GM23338 (cell line): ENCODE measurements at places on chromosomes 12 and 14.

DNA sequence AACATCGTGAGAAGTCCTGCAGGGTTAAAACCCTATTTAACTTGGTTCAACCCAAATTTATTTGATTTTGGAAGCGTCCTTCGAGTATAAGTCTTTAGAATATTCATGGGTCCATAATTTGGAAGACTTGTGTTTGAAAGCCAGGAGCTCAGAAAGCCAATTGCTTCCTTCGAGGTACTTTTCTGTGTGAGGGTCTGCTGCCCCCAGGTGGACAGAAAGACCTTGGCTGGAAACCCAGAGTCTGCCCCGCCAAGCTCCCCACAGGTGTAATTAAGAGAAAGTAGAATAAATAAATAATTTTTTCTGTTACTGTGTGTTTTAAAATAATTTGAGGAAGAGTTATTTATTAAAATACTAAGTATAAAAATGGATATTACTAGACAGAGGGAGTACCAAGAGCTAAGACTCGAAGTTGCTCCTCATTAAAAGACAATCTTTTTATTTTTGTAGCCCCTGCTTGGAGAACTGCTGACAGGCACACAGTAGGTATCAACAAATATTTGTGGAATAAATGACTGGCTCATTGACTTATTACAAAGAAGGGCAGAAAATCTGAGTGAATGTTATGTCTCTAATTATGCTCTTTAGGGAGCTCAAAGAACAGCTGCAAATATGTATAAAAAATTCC is 105.8 kb downstream of the PAH start:
- peak; percentile 82 for DNase-seq

- DNase-seq, result no peak
These were observed 2.3 kb downstream of the SLC48A1 start for GRCh38 chr12:47775100-47775911.

DNA sequence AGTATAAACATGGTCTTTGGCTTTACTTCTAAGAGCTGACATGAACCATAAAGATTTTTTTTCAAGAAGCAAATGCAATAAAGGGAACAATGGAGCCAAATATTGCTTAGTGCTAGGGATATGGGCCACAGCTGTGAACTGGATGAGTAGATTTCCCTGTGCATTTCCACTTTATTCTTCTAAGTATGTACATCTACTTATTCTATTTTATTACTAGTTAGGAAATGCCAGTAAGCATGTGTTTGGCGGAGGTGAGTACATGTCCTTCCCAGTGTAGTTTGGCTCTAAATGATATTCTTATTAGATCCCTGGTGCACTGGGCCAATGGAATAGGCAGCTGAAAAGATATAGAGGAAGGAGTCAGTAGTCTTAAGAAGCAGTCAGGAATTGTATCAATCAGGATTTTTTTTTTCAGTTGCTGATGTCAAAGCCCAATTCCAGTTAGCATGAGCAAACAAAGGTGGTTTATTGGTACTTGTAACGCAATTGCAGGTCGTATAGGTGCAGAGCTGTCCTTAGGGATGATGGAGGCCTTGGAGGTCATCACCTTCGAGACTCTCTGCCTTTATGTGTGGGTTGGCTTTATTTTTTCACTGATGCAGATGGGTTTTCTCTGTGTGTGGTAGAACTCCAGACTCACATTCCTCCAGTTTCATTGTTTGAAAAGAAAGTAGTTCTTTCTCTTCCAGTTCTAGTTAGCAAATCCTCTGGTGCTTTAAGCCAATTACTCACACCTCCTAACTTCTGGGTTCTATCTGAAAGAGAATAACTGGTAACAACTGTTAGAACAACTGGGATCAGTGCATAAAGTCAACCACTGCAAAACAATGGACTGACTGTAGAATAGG is 139.0 kb upstream of the LRIG3 start:
- DNase-seq, result no peak

- no peak for DNase-seq
These were observed 99.3 kb upstream of the NEDD1 start for GRCh38 chr12:96807741-96808140.

DNA sequence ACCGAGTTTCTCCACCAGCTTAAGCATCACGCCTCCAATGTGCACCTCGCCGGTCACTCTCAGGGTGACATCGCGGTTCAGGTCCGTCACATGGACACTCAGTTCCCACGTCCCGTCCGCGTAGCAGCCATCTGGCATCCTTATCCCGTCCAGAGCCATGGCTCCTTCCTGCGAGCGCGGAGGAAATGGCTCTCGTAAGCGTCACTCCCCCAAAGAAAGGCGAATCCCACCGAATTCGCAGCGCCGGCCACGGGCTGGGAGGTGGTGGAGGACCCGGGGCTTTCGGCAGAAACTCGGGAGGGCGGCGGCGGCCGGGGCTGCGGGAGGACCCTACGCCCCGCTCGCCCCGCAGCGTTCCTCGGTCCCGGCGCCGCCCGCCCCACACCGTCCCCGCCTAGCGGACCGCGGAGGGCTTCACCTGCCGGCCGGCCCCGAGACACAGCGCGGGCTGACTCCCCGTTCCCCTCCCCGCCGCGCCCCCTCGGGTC is 396 bp downstream of the FERMT2 start:
- DNase-seq, result peak; percentile 61

GRCh38 chr12:92943482-92944250 is 14.6 kb upstream of the EEA1 start:
- DNase-seq, result peak; percentile 50

GRCh38 chr12:117967043-117967442 is 1.7 kb downstream of the KSR2 start:
- peak; percentile 6 for DNase-seq

GRCh38 chr12:105245291-105245690 is 9.3 kb upstream of the APPL2 start:
- DNase-seq, result no peak

GRCh38 chr14:66507181-66507721 is 696 bp upstream of the GPHN start:
- peak; percentile 65 for DNase-seq

GRCh38 chr12:102833687-102834441 is 83.2 kb downstream of the PAH start:
- peak; percentile 79 for DNase-seq

DNA sequence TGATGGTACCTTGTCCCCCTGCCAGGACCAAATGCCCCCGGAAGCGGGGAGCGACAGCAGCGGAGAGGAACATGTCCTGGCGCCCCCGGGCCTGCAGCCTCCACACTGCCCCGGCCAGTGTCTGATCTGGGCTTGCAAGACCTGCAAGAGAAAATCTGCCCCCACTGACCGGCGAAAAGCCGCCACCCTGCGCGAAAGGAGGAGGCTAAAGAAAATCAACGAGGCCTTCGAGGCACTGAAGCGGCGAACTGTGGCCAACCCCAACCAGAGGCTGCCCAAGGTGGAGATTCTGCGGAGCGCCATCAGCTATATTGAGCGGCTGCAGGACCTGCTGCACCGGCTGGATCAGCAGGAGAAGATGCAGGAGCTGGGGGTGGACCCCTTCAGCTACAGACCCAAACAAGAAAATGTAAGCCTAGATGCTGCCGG is 410 bp downstream of the MYF6 start:
- DNase-seq, result no peak

GRCh38 chr14:34593740-34594375 is 36.1 kb downstream of the SNX6 start:
- DNase-seq, result no peak

- DNase-seq, result no peak
These were observed 66.7 kb downstream of the AACS start for GRCh38 chr12:125131958-125132357.

DNA sequence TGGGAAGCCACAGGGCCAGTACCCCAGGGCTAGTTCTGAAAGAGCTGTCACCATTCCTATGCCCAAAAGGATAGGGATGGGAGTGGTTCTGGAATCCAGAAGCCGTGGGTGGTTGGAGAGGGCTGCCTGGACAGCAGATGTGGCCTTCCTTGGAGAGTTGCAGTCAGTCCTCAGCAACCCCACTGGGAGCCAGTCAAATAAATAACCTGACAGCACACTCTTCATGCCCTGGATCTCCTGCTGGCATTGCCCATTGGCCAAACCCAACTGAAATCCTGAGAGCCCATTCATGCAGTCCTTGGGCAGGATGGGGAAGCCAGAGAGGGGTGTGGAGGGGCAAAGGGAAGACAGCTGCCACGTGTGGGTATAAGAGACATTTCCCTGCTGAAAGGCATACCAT is 128.2 kb downstream of the PTPN11 start:
- DNase-seq, result no peak

- DNase-seq, result no peak
These were observed 242.2 kb upstream of the NPAS3 start for GRCh38 chr14:32696325-32697091.

- DNase-seq, result no peak
These were observed 31.7 kb upstream of the DYNC1H1 start for GRCh38 chr14:101932673-101933072.

DNA sequence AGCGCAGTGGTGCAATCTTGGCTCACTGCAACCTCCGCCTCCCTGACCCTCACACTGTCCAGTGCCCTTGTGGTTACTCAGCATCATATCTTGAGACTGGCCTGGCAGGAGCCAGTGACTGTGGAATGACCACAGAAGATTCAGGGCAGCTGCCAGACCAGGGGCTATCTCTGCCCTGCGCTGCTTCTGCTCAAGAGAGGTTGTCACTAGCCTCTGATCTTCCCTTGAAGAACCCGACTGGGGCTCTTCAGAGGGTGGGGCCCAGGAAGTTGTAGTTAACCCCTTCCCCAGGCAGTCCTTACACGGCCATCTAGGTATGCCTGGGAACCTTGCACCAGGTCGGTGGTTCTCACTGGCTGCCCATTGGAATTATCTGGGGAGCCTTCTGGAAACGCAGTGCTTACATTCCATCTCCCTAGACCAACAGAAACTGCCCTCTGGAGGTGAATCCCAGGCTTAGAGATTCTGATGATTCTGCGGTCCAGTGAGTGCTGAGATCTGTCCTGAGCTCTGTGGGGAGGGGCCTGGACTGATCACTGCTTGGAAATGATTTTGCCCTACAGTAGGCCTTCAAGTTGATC is 41.4 kb downstream of the PLEKHG3 start:
- DNase-seq, result peak; percentile 52

DNA sequence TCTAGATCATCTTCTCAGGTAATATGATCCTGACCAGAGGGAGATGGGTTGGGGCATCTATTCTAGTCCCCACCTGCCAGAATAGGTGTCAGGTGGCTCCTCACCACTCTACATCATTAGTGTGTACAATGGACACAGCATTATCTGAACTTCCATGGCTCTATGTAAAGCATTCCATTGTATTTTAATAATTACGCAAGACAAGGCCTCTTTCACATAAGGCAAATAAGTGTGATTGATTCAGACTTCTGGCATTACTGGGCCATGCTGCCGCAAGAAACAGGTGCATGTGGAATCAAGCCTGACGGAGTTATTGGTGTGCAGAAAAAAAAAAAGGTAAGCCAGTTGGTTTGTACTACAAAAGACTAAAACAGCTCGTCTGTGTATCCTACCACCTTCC is 3.1 kb upstream of the DDHD1 start:
- DNase-seq, result no peak

GRCh38 chr12:57497223-57498131 is 9.6 kb downstream of the MARS1 start:
- no peak for DNase-seq

- no peak for DNase-seq
These were observed 293.8 kb downstream of the NOVA1 start for GRCh38 chr14:26304056-26304455.

DNA sequence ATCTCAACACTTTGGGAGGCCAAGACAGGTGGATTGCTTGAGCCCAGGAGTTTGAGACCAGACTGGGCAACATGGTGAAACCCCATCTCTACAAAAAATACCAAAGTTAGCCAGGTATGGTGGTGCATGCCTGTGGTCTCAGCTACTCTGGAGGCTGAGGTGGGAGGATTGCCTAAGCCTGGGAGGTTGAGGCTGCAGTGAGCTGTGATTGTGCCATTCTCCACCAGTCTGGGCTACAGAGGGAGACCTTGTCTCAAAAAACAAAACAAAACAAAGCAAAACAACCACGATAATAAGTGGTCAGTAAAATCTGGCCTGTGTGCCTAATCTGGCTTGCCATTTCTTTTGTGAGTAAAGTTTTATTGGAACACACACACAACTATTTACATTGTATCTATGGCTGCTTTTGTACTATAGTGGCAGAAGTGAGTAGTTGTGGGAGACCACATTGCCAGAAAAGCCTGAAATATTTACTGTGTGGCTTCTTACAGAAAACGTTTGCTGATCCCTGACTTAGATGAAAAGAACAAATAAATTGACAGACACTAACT is 19.4 kb upstream of the KLRG1 start:
- DNase-seq, result no peak

GRCh38 chr12:4190366-4191063 is 83.0 kb upstream of the CCND2 start:
- no peak for DNase-seq

- peak; percentile 27 for DNase-seq
These were observed 132.1 kb downstream of the ANKS1B start for GRCh38 chr12:99852666-99853065.

GRCh38 chr14:96243785-96244184 is 12.2 kb upstream of the BDKRB1 start:
- no peak for DNase-seq

DNA sequence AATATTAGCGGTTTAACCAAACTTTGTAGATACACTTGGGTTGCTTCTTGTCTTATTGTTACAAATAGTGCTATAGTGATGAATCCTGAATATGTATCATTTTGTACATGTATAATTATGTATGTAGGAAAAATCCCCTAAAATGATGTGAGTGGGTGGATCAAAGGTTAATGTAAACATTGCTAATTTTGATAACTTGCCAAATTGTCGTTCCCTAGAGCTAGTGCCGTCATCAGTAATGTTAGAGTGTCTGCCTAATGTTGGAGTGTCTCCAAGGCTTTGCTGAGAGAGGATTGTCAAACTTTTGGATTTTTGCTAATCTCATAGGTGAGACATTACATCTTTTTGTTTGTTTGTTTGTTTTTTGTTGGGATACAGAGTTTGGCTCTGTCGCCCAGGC is 44.4 kb downstream of the AEBP2 start:
- no peak for DNase-seq

DNA sequence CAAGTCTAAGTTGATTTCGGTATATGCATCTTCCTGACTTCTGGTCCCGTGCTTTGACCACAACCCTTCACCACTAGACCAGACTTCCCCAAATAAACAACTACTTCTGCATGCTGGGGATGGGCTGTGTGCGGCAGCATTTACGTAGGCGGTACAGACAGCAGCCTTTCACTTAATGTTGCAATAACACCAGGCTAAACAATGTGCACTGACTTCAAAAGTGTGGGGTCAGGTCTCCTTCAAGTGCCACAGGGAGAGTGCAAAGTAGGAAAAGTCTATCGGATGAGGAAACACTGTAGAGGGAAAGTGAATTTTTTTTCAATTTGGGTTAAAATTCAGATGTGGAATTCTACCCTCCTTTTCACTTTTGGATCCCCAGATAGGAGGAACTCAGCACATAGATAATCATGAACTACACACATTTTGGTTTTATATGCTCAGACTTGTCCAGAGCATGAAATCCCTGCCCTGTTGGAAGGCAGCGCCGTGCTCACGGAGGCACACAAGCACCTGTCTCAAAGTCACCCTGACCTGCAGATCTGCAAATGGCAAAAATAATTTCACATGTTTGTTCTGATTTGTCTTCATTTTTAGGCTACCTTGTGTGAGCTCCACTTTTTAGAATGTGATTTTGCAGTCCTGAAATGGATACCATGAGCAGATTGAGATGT is 3.6 kb upstream of the FOS start:
- no peak for DNase-seq
